ENCODE measurements at places on chromosomes 7 and 10.

DNA sequence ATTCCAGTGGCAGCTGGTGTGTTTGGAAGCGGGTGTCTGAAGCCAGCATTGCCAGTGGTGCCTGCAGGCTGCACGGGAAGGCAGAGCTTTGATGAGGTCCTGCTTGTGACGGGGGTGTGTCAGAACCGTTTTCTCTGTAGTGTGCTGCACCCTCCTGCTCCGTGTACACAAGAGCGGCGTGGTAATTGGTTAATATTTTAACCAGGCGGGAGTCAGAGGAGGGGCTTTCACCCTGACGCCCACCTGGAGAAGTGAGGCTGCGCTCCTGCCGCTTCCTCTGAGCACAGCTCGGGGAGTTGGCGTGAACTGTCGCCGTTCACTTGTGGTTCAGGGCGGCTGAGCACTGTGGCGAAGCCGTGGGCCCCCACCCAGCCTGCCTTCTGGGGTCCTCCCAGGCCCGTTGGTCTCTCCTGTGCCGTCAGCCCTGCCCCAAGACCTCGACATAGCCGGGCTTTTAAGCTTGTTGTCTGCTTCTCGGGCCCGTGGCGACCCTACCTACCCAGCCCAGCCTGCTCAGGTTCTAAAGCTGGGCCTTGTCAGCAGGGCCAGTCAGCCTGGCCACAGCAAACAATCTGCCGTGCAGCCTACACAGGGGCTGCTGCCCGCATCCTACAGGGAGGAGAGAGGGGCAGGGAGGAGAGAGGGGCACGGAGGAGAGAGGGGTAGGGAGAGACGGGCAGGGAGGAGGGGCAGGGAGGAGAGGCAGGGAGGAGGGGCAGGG lies 11.6 kb downstream of the NKX6-2 start:
- DNase-seq = no peak

DNA sequence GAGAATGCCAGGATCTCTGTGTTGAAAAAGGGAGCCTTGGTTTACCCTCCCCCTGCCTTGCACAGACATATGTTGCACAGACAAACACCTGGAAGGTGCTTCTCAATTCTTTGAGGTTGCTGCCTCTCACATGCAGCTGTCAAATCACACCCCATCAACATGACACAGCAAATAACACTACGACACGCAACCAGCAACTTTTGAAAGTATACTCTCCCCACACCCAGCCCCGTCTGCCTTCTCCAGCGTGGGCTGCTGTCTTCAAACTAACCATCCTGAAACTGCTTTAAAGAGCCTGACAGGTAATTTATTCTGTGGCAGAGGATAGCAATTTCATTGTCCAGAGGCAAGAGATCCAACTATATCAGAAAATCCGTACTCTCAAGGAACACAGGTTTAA lies 136.1 kb downstream of the PLXNA4 start:
- no peak for DNase-seq

GRCh38 chr7:94060752-94061151 lies 56.6 kb upstream of the BET1 start:
- no peak for DNase-seq

- no peak for DNase-seq
Measured at GRCh38 chr7:84368122-84368521, 173.5 kb upstream of the SEMA3A start.

GRCh38 chr7:20064974-20065862 lies 152.0 kb downstream of the MACC1 start:
- DNase-seq = peak; percentile 47

DNA sequence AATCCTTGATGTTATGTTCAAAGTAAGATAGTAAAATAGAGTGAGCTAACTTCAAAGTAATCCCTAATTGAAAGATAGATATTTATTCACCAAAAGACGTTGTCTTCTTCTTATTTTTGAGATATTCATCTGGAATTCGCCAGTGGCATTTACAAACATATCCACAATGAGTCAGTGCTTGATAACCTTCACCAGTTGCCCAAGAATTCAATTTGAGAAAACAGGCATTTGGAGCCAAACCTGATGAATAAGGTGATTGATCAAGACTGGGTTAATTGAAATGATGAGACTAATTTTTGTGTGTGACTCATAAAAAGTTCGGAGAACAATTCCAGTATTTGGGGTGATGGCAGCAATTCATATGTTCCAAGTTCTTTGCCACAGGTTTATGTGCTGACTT lies 344.0 kb downstream of the ARL4A start:
- no peak for DNase-seq

DNA sequence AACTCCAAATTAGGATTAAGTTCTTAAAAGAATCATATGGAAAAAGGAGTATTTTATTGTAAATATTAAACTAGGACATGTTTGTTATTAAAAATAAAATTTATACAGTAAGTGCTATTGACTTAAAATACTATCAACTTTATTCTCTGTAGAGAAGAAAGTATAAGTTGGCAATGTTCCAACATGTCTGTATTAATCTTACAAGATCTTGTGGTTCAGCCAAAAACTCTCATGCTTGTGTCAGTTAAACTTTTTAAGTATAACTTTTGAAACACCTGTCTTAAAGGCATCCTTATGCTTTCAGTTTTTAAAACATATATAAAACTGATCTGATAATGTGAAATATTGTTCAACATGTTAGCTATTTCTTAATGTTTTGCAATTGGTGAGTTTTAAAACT lies 160.7 kb downstream of the ZEB1 start:
- no peak for DNase-seq

GRCh38 chr10:113446739-113447138 lies 106.1 kb upstream of the HABP2 start:
- no peak for DNase-seq

DNA sequence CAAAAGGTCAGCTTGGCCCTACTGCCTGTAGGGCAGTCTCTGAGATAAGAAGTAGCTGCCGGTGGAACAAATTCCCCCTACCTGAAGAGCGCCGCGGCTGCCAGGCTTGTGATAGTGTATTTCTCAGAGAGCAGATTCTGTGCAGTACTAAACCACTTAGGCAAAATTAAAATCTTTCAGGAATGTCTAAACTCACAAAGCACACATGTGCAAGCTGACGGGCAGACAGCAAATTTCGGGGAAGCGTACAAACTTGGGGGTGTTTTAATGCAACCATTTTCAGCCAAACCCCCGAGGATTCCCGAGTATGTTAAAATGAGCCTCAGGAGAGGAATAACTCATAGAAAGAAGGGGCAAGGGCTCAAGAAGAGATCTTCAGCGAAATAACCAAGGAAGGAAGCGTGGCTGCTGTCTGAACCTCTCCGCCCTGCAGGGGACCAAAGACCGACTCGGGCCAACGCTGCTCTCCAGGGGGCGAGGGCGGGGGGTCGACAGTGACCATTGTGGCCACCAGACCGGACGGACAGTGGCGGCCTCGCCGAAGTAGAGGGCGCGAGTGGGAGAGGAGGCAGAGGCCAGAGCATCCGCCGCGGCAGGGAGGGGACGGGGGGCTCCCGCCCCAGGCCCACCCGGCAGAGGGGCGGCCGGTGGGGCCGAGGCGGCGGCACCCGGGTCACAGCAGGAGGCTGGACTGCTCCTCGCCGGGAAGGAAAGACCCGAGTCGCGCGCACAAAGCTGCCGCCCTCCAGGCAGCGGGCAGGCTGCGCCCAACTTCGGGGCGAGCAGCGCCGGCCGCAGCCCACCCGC lies 819 bp downstream of the HYCC1 start:
- DNase-seq = no peak

GRCh38 chr10:50794490-50794889 lies 54.8 kb downstream of the ASAH2B start:
- DNase-seq = no peak

DNA sequence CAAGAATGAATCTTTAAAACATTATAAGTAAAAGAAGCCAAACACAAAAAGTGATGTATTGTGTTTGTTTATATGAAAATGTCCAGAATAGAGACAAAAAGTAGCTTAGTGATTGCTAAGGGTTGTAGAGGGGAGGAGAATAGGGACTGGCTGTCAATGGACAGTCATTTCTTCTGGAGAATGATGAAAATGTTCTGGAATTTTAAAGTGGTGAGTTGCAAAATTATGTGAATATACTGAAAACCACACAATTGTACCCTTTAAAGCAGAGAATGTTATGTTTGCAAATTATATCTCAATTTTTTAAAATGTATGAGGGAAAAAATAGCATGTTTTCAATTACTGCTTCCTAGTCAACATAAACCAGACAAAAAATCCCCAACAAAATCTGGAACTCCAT lies 174.2 kb downstream of the KMT2E start:
- peak; percentile 13 for DNase-seq

DNA sequence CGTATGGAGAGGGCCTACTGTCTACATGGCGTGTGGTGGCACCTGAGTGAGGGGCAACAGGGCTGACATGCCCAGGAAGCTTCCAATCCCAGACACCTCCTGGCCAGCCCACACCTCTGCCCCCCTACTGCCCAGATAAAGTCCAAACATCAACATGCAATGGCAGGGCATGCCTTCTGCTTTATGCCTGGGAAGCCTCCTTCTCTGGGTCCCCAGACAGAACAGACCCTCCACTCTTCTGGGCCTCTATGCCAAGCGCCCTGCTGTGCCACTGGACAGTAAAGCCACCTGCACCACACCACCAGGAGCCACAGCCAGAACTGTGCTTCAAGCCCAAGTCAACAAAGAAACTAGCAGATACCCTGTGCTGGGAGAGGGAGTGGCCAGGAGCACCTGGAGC lies 12.5 kb downstream of the TMEM72 start:
- DNase-seq = no peak

- no peak for DNase-seq
Measured at GRCh38 chr10:77845451-77845850, 81.1 kb downstream of the DLG5 start.

DNA sequence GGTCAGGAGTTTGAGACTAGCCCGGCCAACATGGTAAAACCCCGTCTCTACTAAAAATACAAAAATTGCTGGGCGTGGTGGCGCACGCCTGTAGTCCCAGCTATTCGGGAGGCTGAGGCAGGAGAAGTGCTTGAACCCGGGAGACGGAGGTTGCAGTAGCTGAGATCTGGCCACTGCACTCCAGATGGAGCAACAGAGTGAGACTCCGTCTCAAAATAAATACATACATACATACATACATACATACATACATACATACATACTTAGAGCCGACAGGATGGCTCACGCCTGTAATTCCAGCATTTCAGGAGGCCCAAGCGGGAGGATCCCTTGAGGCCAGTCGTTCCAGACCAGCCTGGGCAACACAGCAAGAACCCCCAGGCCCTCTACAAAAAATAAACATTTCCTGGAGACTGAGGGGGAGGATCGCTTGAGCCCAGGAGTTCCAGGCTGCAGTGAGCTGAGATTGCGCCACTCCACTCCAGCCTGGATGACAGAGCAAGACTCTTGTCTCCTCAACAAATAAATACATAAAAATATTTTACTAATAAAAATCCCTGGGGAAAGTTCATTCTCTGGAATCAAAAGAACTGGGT lies 90.9 kb upstream of the TNRC18 start:
- no peak for DNase-seq

DNA sequence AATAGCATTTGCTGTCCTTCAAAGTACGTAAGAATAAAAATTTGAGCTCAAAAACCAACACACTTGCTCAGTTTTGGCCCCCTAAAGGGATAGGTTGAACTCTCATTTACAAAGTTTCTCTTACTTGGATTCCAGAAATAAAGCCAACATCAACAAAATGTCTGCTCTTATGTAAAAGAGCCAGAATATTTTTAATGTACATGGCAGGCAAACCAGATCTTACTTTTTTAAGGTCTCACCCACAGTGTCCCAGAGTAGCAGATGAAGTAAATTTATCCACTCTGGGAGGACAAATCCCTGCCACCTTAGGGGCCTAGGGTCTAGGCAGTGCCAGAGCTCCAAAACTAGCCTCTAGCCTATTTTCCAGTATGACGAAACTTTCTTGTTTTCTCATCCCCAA lies 159.6 kb downstream of the SKAP2 start:
- no peak for DNase-seq

GRCh38 chr7:132290021-132290420 lies 286.2 kb downstream of the PLXNA4 start:
- DNase-seq = no peak

GRCh38 chr7:75532639-75533038 lies 40.5 kb downstream of the SPDYE5 start:
- no peak for DNase-seq

DNA sequence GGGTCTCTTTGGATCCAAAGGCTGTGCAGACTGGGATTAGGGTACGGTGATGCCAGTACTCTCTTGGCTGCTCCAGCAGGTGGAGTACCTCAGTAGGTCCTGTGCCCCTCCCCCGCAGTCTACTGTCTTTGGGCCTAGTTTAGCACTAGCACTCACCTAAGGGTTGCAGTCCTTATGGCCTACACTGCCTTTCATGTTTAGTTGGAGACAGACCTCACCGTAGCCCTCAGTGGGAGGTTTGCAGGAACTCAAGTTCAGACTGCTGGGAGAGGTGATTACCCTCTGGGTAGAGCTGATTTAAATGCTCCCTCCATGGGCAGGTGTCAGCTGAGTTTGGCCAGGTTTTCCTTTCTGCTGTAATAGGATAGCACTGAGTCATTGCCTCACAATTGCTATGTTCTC lies 210.8 kb upstream of the TMEM196 start:
- DNase-seq = no peak

DNA sequence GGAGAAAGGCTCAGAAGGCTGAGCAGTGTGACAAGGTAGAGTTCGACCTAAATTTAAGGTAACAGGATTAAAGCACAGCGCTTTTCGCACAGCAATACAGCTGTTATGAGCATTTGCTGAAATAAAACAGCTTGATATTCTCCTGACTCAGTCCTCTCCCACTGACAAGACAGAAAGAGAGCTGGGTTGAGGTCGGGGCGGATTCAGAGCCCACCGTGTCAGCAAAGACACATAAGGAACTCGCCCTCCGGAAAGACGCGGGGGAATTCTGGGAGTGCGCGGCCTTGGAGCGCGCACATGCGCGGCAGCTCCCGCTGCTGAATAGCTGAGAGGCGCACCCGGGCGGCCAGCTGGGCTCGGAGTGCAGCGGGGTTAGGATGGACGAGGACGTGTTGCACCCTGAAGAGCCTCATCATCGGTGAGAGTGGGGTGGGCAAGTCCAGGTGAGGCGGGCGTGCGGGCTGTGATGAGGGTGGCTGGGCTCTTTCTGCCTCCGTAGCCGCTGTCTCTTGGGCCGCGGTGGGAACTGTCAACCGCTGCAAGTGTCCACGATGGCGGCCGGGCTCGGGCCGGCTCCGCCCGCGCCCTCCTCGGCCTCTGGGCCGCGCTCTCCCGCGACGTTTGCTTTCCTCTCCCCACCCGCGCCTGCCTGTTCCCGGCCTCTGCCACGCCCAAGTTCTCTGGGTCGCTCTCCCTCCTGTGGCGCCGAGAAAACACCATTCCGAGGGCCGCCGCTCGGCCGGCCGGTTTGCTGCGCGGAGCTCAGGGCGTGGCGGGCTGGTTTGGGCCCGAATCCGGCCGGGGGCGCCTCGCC lies 120.6 kb downstream of the LYZL1 start:
- DNase-seq = no peak

GRCh38 chr7:16089801-16090200 lies 331.5 kb downstream of the CRPPA start:
- DNase-seq = no peak

DNA sequence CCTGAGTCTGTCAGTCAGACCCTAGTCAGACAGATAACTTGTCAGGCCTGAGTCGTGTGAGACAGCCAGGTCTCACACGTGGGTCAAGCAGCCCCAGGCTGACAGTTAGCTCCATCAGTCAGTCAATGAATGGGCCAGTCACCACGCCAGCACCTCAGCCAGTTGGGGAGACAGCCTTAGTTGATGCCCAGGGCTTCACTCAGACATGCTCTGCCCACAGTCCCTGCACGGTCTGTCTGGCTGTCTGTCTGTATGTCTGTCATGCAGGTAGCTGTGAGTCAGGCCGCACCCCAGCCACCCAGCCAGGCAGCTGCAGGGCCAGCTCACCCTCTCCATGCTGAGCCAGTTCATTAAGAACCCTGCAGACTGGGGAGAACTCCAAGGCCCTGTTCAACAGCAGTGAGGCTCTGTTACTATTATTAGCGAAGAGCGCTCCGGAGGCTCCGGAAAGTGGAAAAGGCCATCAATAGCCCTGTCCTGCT lies 141.1 kb upstream of the PCBD1 start:
- DNase-seq = no peak
